Lung (tissue), 17 donors: ENCODE measurements at places on chromosomes 2 and 18. TPM values are rescaled to one million over a fixed set of nuclear protein-coding genes. Genes with fewer than 3 reads are reported as not detected.

- DNase-seq = no peak
Observed at GRCh38 chr2:37848451-37848850, 76.6 kb upstream of the RMDN2 start.

GRCh38 chr18:48736321-48737260, 197.8 kb downstream of the CTIF start:
- DNase-seq = no peak

- no peak for DNase-seq
Observed at GRCh38 chr2:181332044-181332605, 125.1 kb upstream of the ITGA4 start.

GRCh38 chr2:42895134-42895790, 102.9 kb upstream of the HAAO start:
- DNase-seq = no peak

SAG gene
- 0.46 TPM for total RNA-seq

C1QL2 gene
- total RNA-seq = not detected

ANKRD62 gene
- total RNA-seq = 0.09 TPM
